ENCODE measurements at places on chromosomes 1 and 21.

DNA sequence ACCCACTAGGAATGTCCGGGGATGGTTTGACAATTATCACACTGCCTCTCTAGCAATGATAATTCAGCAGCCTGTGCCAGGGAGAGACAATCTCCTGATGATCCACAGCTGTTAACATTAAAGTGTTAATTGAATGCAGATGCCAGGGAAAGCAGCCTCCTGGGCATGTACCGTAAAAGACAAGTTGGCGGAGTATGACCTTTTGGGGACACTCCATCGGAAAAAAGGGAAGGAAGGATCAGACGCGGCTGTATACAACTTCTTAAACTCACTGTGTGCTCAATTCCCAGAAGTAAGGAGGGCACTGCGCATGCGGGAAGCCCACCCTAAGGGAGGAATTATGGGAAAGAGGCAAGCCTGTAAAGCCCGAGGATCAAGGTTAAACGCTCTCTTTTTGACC lies 62.6 kb downstream of the MAP3K7CL start:
- DNase-seq = no peak

DNA sequence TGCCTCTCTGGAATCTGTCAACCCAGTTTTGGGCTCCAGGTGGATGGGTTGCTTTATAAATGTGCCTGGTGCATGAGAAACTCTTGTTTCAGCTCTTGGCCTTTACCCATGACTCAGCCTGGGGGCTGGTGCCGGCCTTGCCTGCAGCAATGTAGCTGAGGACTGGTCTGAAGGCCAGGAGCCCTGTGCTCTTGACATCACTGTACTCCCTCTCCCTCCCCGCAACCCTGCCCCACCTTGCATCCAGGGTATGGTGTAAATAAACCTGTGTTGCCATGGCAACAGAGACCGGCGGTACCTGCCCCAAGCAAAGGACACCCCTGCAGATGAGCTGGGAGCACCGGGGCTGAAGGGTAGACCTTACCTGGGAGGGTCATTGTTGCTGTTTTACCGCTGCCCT lies 13.3 kb downstream of the FAM151A start:
- DNase-seq = no peak

DNA sequence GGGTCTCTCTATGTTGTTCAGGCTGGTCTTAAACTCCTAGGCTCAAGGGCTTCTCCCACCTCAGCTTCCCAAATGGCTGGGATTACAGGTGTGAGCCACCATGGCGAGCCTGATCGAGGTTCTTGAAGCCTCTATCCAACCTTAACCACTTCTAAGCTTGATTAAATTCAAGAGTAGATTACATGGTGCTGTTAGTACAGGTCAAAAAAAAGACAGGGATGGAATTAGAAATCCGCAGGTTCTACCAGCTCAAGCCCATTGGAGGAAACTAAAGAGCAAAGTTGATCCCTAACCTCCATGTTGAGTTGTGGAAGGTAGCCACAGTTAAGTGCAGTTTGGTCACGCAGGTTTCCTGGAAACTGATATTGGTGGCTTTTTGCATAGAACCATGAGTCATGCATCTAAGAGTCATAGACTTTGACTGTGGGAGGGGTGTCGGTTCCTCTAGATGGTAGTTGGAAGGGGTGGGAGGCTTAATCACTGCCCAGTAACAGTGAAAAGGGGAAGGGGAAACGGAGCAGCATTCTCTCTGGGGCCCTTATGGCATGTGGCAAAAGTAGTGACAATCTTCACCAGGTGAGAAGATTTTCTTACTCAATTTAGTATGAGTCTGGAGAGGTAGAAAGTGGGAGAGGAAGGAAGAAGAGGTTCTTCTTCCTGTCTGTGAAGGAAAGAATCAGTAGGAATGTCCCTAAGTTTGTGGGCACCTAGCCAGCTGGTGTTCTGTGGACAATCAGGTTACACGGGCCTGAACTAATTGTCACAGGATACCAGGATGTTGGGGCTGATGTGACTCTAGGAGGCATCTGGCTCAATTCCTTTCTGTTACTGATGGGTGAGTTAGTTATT lies 7.0 kb downstream of the CD53 start:
- no peak for DNase-seq

DNA sequence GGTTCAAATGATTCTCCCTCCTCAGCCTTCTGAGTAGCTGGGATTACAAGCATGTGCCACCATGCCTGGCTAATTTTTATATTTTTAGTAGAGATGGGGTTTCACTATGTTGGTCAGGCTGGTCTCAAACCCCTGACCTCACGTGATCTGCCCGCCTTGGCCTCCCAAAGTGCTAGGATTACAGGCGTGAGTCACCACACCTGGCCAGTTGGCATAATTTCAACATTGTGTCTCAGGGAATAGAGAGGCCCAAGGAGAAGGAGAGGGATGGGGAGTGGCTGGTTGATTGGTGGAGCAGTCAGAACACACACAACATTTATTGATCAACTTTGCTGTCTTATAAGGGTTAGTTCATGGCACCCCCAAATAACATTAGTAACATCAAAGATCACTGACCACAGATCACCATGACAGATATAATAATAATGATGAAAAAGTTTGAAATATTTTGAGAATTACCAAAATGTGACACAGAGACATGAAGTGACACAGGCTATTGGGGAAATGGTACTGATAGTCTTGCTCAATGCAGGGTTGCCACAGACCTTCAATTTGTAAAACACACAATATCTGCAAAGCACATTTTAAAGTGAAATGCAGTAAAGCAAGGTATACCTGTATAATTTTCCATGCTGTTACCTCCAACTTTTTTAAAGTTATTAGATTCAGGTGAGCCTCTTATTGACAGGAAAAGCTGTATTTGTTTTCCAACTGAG lies 15.8 kb upstream of the CYB5R1 start:
- DNase-seq = no peak

DNA sequence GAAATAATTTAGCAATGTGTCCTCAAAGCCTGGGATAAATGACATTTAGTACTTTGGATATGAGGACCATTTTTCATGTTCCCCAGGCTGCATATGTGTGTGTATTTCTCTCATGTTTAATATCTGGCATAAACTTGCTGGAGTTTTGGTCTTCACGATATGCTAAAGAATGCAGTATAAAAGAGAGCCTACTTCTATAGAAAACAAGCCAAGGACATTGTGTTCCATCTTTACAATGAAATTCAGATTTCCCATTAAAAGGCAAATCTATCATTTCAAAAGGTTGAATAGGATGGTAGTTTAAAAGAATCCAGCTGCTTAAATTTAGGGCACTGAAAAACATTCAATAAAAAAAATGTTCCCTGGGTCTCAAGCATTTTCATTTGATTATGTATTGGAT lies 169.0 kb upstream of the C1orf105 start:
- DNase-seq = no peak

GRCh38 chr1:224623743-224624333 lies 7.7 kb downstream of the CNIH3 start:
- no peak for DNase-seq
